Eye (tissue), 1 donor: ENCODE measurements at places on chromosomes 5 and 9.

DNA sequence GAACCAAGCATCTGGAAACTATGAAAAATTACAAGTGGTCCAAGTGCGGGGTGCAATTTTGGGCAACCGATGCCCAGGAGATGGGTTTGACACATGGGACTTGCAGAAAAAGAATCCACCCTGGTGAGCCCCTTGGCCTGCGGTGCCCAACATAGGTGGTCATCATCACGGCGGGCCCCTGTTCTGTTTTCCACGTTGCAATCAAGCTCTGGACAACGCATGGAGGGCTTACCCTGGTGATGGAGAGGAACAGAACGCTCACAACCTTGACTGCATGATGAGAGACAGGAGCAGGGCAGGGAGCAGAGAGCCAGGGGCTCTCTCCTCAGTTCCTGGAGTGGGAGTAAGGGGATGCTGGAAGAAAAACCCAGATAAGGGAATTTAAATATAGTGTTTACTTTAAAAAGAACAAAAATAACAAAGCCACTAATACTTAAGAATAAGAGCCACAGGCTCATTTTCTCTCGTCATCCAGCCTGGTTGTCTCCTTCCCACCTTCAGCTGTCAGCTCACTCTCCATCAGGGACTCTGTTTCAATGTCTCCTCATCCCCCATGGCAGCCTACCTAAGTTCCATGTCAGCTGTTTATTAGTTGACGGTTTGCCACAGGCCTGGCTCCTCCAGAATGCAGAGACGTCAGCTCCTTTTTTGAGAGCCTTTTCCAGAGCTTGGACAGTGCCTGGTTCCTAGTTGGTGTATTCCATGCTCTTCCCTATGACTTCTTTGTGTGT, 172.1 kb downstream of the GADD45G start:
- no peak for DNase-seq

DNA sequence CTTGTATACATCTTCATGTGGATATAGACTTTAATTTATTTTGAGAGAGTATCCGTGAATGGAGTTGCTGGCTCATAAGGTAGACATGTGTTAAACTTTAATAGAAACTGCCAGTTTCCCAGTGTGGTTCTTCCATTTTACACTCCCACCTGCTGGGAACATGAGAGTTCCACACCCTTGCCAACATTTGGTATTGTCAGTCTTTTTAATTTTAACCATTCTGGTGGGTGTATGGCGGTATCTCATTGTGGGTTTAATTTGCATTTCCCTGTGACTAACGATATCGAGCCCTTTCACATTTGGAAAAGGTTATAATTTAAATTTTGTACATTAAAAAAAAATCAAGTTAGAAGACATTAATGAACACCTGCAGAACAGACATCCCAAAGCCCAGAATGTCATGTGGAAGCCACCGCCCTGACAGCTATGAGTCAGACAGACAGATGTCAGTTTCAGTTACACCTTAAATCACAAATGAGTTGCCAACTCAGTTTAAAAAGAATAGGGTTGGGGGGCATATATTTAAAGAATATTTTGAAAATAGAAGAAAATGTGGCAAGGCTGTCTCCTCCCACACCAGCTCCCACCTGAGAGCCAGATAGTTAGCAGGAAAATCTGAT, 36.9 kb downstream of the ANKRD33B start:
- no peak for DNase-seq

GRCh38 chr5:141906517-141906916, 17.2 kb upstream of the DELE1 start:
- no peak for DNase-seq

GRCh38 chr9:94772144-94772543, 45.6 kb downstream of the AOPEP start:
- no peak for DNase-seq

DNA sequence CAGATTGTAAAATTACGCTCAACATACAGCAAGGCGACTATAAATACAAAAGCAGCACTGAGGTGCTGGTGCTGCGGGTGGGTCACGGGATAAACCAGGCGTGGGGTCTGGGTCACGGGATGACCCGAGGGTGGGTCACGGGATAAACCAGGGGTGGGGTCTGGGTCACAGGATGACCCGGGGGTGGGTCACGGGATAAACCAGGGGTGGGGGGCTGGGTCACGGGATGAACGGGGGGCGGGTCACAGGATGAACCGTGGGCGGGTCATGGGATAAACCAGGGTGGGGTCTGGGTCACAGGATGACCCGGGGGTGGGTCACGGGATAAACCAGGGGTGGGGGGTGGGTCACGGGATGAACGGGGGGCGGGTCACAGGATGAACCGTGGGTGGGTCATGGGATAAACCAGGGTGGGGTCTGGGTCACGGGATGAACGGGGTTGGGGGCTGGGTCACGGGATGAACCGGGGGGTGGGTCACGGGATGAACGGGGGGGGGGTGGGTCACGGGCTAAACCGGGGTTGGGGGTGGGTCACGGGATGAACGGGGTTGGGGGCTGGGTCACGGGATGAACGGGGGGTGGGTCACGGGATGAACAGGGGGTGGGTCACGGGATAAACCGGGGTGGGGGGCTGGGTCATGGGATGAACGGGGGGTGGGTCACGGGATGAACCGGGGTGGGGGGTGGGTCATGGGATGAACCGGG, 30.2 kb upstream of the SLC9A3 start:
- DNase-seq: no peak
